ENCODE measurements at places on chromosomes 5 and 9.

GRCh38 chr5:167555565-167556166, 735.8 kb upstream of the WWC1 start:
- DNase-seq = no peak

GRCh38 chr5:148186248-148187003, 16.4 kb upstream of the SPINK6 start:
- no peak for DNase-seq

- no peak for DNase-seq
These were observed 956 bp downstream of the ZNF189 start for GRCh38 chr9:101399643-101399970.

DNA sequence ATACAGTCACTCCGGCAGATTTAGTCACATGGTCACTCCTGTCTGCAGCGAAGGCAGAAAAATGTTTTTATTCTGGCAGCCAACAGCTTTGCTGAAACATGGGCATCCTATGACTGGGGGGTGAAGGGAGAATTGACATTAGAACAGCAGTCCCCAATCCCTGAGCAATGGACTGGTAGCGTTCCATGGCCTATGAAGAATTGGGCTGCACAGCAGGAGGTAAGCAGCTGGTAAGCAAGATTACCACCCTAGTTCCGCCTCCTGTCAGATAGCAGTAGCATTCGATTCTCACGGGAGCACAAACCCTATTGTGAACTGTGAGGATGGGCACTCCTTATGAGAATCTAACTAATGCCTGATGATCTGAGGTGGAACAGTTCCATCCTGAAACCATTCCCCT, 93.1 kb upstream of the FTMT start:
- DNase-seq = no peak

DNA sequence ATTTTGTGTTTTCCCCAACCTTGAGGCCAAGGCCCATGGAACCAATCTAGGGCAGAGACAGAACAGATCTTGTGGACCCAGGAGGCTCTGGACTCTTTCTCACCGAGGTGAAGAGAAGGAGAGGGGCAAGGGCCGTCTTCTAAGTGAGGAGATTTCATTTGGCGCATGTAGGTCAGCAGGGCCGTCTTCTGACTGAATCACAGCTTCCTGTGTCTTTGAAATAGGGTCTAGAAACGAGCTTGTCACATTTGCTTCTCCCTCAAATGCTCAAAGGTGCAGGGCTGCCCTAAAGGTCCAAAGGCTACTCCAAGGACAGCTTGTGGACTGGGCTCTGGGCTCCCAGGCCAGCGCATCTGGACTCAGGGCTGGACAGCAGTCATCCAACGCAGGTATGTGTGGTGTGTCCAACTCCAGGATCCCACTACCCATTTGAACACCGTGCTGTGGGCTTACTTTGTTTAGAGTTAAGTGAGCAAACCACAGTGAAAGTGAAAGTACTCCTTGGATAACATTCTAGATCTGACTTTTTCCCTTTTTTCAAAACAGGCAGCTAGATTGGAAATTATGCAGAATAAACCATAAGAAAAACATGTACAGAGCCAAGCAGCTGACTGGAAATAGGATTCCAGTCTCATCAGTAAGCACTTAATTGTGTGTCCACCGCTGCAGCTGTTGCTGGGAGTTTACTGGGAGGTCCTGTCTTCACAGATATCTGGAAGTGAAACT, 357.0 kb downstream of the GADD45G start:
- DNase-seq = no peak

DNA sequence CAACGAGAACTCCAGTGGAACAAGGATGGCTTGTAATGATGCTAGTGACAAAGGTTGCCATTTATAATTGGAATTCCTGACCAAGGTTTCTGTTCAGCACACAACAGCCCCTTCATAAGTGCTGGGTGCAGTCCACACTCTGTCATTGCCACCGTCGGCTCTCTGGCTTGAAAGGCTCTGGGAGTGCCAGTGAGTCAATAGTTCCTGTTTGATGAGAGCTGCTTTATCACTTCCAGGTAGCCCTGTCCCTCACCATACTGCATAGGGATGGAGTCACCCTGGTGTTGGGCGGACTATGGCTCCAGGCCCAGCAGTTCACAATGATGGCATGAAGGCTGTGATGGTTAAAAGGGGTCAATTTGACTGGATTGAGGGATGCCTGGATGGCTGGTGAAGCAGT, 34.6 kb upstream of the SEMA4D start:
- DNase-seq = no peak

DNA sequence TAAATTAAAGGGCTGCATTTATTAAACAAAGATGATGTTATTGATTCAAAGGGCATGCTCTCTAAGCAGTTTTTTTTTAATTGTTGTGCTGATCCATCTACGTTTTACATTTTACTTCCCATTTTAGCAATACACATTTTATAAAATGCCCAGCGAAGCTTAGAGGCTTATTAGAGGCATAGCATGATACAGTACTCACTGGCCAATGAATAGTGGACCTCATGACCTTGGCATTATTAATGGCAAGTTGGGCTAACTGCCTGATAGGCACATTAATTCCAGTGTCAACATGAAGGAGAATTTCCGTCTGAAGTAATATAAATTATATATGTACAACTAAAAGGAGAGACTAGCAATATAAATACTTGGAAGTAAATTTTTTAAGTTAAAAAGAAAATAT, 837.2 kb downstream of the EFNA5 start:
- no peak for DNase-seq

DNA sequence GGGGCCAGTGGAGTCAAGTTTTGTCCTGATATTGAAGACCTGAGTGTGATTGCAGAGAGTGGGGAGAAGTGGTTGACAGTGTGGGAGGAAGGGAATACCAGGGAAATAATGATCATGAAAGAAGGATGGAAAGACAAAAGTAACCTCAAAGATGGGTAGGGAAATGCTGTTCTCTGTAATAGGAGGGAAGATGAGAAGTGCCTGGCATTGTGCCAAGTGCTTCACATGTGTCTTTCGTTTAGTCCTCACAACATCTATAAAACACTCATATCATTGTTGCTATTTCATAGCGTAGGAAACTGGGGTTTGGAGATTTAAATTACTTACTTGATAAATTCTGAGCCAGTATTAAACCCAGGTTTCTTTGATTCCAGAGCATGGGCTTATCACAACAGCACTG, 472.3 kb downstream of the LRRC70 start:
- no peak for DNase-seq

GRCh38 chr9:96038914-96039313, 163.4 kb downstream of the ERCC6L2 start:
- no peak for DNase-seq

All from RCC 7860 (cell line).